ENCODE measurements at places on chromosomes 12 and 14. TPM values are rescaled to one million over a fixed set of nuclear protein-coding genes. Genes with fewer than 3 reads are reported as not detected.
A peak's percentile ranks its signal among the peaks of the same experiment; 100 is the strongest.

SCN8A gene
- total RNA-seq = 0.97 TPM

SDR9C7 gene
- total RNA-seq = not detected

PPP4R4 gene
- total RNA-seq = not detected

AMDHD1 gene
- 0.40 TPM for total RNA-seq

GLTP gene
- total RNA-seq = 25.0 TPM

ACSS3 gene
- total RNA-seq = 30.4 TPM

LRP6 gene
- 14.6 TPM for total RNA-seq

OR4N5 gene
- total RNA-seq = not detected

DNA sequence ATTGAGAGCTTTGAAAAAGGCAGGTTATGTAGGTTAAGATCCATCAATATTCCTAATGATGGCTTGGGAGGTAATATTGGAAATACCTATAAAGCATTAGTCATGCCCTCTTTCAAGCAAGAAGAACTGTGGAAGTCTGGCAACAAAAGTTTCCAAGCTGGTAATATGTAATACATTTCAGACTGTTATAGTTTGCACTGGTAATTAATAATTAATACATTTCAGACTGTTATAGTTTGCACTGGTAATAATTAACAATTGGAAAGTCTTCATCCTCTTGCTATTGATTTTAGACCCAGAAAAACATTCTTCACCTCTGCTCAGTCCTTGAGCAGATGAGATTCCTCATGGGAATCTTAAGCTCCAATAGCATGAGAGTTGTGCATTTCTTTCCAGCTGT is 29.0 kb upstream of the WDR89 start:
- no peak overlapping the region for H3K27ac ChIP-seq
- no peak for DNase-seq
- H3K4me1 ChIP-seq = no peaks in the 10 kb centered on the region
- H3K36me3 ChIP-seq = no peaks in the 10 kb centered on the region
- H3K27me3 ChIP-seq = no peaks in the 10 kb centered on the region

GRCh38 chr12:60724475-60724874 is 1128.6 kb downstream of the SLC16A7 start:
- no peaks in the 10 kb centered on the region for H3K4me1 ChIP-seq
- no peaks in the 10 kb centered on the region for H3K27me3 ChIP-seq
- H3K27ac ChIP-seq = no peak overlapping the region
- no peak for DNase-seq
- H3K36me3 ChIP-seq = no peaks in the 10 kb centered on the region
- no peak overlapping the region for H3K4me3 ChIP-seq

DNA sequence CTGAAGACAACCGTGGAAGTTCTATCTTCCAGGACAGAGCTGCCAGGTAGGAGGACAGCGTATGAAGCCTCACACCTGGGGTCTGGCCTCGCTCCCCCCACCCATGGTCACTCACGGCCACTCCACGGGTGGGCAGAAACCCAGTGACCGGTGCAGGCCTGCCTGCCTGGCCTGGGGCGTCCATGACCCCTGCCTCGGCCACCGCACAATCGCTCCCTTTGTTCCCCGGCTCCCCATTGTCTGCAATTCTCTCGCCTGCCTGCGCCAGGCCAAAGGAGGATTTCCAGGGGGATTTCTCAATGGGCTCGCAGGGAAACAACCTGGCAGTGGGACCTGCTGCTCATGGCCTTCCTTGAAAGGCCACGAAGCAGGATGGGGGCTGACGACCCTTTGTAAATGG is 22.6 kb downstream of the CCDC85C start:
- peak overlapping the region; percentile 88 for H3K27ac ChIP-seq
- H3K4me1 ChIP-seq = peaks cover 42% of the 10 kb centered on the region
- no peak for DNase-seq
- no peaks in the 10 kb centered on the region for H3K36me3 ChIP-seq
- H3K4me3 ChIP-seq = no peak overlapping the region

GRCh38 chr12:47120736-47121135 is 41.0 kb upstream of the AMIGO2 start:
- DNase-seq = no peak
- no peaks in the 10 kb centered on the region for H3K36me3 ChIP-seq
- H3K27me3 ChIP-seq = no peaks in the 10 kb centered on the region
- no peaks in the 10 kb centered on the region for H3K4me1 ChIP-seq
- H3K27ac ChIP-seq = no peak overlapping the region
- no peak overlapping the region for H3K4me3 ChIP-seq

DNA sequence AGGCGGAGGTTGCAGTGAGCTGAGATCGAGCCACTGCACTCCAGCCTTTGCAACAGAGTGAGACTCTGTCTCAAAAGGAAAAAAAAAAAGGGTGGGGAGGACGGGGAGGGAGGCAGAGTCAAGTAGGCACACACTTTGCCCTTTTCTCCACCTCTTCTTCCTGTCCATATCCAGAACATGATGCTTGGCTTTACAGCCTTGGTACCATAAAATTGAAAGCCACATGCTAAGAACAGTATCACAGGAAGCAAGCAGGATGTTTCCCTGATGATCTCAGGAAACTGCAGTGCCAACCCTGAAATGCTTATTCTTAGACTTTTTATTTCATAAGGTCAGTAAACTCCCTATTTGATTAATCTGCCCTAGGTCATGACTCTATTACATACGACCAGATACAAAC is 32.5 kb upstream of the YAF2 start:
- no peak for DNase-seq
- no peak overlapping the region for H3K27ac ChIP-seq
- no peak overlapping the region for H3K4me3 ChIP-seq
- H3K36me3 ChIP-seq = no peaks in the 10 kb centered on the region
- H3K4me1 ChIP-seq = no peaks in the 10 kb centered on the region

- no peak overlapping the region for H3K4me3 ChIP-seq
- no peaks in the 10 kb centered on the region for H3K36me3 ChIP-seq
- H3K27me3 ChIP-seq = no peaks in the 10 kb centered on the region
- no peak for DNase-seq
- H3K4me1 ChIP-seq = no peaks in the 10 kb centered on the region
Measured at GRCh38 chr12:78331181-78331580, 500.5 kb downstream of the NAV3 start.

DNA sequence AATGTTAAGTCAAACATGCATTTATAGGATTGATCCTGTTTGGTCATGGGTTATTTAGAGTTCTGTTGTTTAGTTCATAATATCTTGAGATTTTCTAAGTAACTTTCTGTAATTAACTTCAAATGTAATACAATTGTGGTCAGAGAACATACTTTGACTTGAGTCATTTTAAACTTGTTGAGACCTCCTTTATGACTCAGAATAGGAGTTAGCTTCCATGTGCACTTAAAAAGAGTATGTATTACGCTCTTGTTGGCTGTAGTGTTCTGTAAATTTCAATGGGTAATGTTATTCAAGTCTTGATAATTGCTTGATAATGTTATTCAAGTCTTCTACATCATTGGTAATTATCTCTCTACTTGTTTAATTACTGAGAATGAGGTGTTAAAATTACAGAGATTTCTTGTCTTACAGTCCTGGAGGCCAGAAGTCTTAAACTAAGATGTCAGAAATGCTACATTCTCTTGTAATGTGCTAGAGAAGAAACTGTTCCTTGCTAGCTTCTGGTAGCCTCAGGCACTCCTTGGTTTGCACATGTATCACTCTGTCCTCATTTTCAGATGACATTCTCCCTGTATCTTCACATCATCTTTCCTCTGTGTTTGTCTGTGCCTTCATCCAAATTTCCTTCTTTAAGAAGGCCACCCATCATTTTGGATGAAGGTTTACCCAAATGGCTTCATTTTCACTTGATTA is 197.3 kb downstream of the TMTC3 start:
- H3K4me1 ChIP-seq = no peaks in the 10 kb centered on the region
- H3K4me3 ChIP-seq = no peak overlapping the region
- no peaks in the 10 kb centered on the region for H3K27me3 ChIP-seq
- no peaks in the 10 kb centered on the region for H3K36me3 ChIP-seq

- no peak for DNase-seq
- H3K27ac ChIP-seq = no peak overlapping the region
- H3K4me1 ChIP-seq = no peaks in the 10 kb centered on the region
- no peak overlapping the region for H3K4me3 ChIP-seq
Measured at GRCh38 chr12:97151481-97151880, 244.4 kb downstream of the NEDD1 start.

GRCh38 chr14:102085948-102086708 is 716 bp downstream of the HSP90AA1 start:
- peak overlapping the region; percentile 96 for H3K4me3 ChIP-seq
- DNase-seq = peak; percentile 67
- peaks cover 49% of the 10 kb centered on the region for H3K36me3 ChIP-seq
- H3K27me3 ChIP-seq = no peaks in the 10 kb centered on the region
- H3K27ac ChIP-seq = peak overlapping the region; percentile 100

- H3K27ac ChIP-seq = no peak overlapping the region
- no peaks in the 10 kb centered on the region for H3K4me1 ChIP-seq
- DNase-seq = no peak
- H3K36me3 ChIP-seq = no peaks in the 10 kb centered on the region
Measured at GRCh38 chr12:41856228-41856627, 288.4 kb downstream of the GXYLT1 start.

DNA sequence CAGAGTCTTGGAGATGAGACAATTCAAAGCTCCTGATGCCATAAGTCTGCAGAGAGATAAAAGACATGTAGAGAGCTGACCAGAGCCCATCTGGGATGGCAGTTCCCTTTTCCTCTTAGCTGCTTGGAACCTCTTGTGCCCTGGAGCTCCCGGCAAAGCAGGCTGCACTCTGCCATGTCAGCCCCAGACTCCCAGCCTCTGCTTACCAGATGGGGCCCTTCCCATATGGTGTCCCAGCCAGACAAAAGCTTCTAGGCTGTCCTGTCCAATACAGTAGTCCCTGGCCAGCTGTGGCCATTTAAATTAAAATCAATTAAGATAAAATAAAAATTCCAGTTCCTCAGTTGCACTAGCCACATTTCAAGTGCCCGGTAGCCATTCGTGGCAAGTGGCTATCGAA is 303.9 kb downstream of the TTC6 start:
- H3K4me1 ChIP-seq = no peaks in the 10 kb centered on the region
- H3K27ac ChIP-seq = no peak overlapping the region
- no peak for DNase-seq
- H3K4me3 ChIP-seq = no peak overlapping the region
- no peaks in the 10 kb centered on the region for H3K36me3 ChIP-seq

DNA sequence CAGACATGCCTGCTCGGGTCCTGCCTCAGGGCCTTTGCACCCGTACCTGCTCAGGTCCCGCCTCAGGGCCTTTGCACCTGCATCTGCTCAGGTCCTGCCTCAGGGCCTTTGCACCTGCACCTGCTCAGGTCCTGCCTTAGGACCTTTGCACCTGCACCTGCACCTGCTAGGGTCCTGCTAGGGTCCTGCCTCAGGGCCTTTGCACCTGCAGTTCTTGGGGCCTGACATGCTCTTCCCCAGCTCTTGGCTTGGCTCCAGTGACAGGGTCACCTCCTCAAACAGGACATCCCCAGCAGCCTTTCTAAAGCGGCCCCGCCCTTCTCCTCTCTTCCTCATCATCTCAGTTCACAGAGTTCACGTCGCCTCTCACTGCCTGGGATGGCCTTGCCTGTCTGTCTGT is 54.9 kb upstream of the NCOR2 start:
- no peaks in the 10 kb centered on the region for H3K36me3 ChIP-seq
- H3K27ac ChIP-seq = no peak overlapping the region
- no peak for DNase-seq
- peaks cover 25% of the 10 kb centered on the region for H3K4me1 ChIP-seq
- no peak overlapping the region for H3K4me3 ChIP-seq

GRCh38 chr14:89767131-89767530 is 187.4 kb downstream of the EFCAB11 start:
- no peaks in the 10 kb centered on the region for H3K27me3 ChIP-seq
- H3K36me3 ChIP-seq = no peaks in the 10 kb centered on the region
- no peak overlapping the region for H3K4me3 ChIP-seq
- H3K27ac ChIP-seq = no peak overlapping the region

- H3K4me1 ChIP-seq = peaks cover 6% of the 10 kb centered on the region
- peak overlapping the region; percentile 74 for H3K4me3 ChIP-seq
- H3K27ac ChIP-seq = peak overlapping the region; percentile 87
- H3K36me3 ChIP-seq = no peaks in the 10 kb centered on the region
- peaks cover 35% of the 10 kb centered on the region for H3K27me3 ChIP-seq
Measured at GRCh38 chr14:53954551-53955228, 1.9 kb downstream of the BMP4 start.

GRCh38 chr14:72731252-72732020 is 162.5 kb downstream of the DPF3 start:
- DNase-seq = no peak
- H3K27ac ChIP-seq = no peak overlapping the region
- peaks cover 32% of the 10 kb centered on the region for H3K36me3 ChIP-seq
- H3K4me1 ChIP-seq = no peaks in the 10 kb centered on the region

DNA sequence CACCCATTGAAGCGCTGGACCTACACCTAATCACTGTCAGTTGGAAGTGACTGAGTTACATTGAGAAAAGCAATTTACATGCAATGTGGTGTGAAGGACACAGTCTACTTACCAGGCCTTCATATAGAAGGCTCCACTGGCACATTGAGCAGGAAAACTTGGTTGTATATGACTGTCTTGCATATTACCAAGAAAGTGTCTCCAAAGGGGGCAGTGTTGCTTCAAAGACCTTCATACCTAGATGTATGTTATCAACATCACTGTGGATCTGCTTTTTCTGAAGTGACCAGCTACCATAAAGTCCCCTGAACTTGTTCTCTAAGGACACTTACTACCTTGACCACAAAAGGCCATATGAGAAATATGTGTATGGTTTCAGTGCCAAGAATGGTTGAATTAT is 64.1 kb downstream of the NELL2 start:
- no peak overlapping the region for H3K4me3 ChIP-seq
- H3K27me3 ChIP-seq = no peaks in the 10 kb centered on the region
- DNase-seq = no peak
- H3K27ac ChIP-seq = no peak overlapping the region

DNA sequence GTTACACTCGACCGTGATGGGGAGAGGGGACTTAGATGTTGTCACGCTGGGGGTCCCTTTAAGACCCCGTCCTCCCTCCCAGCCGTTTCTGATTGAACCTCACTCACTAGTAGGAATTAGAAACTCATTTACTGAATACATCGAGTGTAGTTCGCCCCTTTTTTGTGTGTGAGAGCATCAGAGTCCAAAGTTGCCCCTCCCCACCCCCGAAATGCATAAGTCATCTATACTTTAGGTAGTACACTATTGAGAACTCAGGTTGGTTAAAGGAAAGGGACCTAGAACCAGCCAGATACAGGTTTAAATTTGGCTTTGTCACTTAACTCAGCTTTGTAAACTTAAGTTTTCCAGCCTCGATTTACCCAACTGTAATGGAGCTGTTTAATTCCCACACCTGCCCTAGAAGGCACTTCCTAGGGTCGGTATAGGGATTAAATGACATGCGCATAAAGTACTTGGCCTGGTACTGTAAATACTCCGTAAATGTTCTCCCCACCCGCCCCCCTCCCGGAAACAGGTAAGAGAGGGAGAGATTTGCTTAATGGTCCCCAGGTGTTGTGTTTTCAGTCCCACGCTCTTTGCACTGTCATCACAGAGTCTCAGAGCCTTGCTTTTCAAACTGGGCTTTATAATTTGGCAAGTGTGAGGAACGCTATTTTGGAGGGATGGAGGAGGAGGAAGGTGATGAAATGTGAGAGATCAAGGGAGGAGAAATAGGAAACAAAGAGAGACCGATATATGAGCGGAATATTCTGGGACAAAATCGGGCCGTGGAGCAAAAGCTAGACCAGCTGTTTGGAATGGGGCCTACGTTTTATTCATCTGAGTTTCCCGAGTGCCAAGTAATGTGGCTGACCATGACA is 897 bp downstream of the SUDS3 start:
- no peaks in the 10 kb centered on the region for H3K27me3 ChIP-seq
- H3K36me3 ChIP-seq = peaks cover 37% of the 10 kb centered on the region
- H3K4me3 ChIP-seq = peak overlapping the region; percentile 100

- no peak for DNase-seq
- H3K4me1 ChIP-seq = no peaks in the 10 kb centered on the region
- no peaks in the 10 kb centered on the region for H3K27me3 ChIP-seq
- no peak overlapping the region for H3K27ac ChIP-seq
- H3K4me3 ChIP-seq = no peak overlapping the region
Measured at GRCh38 chr12:92719674-92720073, 16.9 kb downstream of the PLEKHG7 start.

Data from heart left ventricle (tissue), 16 donors.